ENCODE measurements at places on chromosomes 11 and 22. TPM values are rescaled to one million over a fixed set of nuclear protein-coding genes. Genes with fewer than 3 reads are reported as not detected.

CCND1 gene
- 482 TPM for total RNA-seq

GLB1L3 gene
- total RNA-seq, result 0.22 TPM

OR4C13 gene
- not detected for total RNA-seq

SLN gene
- 4.9 TPM for total RNA-seq

KRTAP5-7 gene
- total RNA-seq, result not detected

- peak; percentile 54 for DNase-seq
- no peak overlapping the region for H3K27ac ChIP-seq
- H3K36me3 ChIP-seq, result no peaks in the 10 kb centered on the region
- no peak overlapping the region for H3K4me3 ChIP-seq
Measured at GRCh38 chr11:78030429-78031325, 7.6 kb upstream of the KCTD14 start.

GRCh38 chr11:85627332-85627997, at the start of gene DLG2:
Gene DLG2 (minus strand): TSS chr11:85627344.
- H3K4me3 ChIP-seq, result peak within 1 kb of the TSS; percentile 99
- peaks cover 13% of the 10 kb centered on the region for H3K4me1 ChIP-seq
- no peaks in the 10 kb centered on the region for H3K27me3 ChIP-seq

DNA sequence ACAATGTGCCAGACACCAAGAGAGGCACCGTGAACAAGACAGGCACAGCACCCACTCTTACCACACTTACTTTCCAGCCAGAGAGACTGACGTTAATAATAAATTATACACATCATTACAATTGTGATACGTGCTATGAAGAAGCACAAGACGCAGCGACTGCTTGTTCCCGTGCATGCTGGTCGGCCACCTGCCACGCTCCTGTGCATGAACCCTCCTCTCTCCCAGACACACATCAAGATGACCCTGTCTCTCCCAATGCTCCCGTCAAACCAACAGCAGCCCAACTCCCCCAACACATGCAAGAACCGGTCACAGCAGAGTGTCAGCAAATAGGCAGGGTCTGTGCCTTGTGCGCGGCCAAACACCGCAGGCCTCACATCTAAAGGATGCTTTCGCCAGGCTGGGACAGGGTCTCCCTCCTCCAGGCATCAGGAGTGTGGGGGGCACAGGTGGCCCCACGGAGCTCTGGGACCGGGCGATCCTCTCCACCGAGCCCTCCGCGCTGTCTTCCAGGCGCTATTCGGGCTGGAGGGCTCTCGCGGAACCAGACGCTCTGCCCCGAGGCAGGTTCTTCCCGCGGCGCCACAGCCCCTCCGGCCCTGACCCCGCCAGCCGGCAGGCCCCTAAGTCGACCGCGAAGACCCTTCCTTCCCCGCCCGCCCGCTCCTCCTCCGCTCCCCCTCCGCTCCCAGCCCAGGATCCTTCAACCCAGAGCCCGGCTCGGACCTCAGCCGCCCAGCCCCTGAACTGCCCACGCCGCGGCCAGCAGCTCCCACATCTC, 533 bp downstream of the SERGEF start:
- peak overlapping the region; percentile 88 for H3K4me3 ChIP-seq
- DNase-seq, result peak; percentile 16
- no peak overlapping the region for H3K27ac ChIP-seq
- H3K36me3 ChIP-seq, result no peaks in the 10 kb centered on the region
- peaks cover 4% of the 10 kb centered on the region for H3K4me1 ChIP-seq

GRCh38 chr22:22759371-22759770, 115.0 kb downstream of the GGTLC2 start:
- no peak for DNase-seq
- no peak overlapping the region for H3K4me3 ChIP-seq
- peaks cover 2% of the 10 kb centered on the region for H3K27me3 ChIP-seq

DNA sequence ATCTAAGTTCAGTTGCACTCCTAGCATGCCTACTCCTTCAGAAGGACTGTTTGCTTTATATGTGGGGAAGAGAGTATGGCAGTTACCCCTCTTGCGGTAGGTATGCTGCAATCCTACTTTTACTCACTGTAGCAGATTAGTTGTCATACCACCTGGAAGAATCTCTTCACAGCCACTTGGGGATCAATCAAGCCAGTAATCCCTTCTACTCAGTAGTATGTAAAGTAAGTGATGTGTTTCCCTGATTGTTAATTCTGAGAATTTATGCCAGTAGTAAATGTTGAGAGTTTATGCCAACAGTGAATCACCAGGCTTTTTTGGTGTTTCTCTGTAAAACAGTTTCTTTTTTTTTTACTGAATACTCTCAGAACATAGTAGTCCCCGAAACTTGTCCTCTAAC, 34.4 kb downstream of the PRMT3 start:
- no peak overlapping the region for H3K27ac ChIP-seq
- no peaks in the 10 kb centered on the region for H3K27me3 ChIP-seq
- no peak overlapping the region for H3K4me3 ChIP-seq

DNA sequence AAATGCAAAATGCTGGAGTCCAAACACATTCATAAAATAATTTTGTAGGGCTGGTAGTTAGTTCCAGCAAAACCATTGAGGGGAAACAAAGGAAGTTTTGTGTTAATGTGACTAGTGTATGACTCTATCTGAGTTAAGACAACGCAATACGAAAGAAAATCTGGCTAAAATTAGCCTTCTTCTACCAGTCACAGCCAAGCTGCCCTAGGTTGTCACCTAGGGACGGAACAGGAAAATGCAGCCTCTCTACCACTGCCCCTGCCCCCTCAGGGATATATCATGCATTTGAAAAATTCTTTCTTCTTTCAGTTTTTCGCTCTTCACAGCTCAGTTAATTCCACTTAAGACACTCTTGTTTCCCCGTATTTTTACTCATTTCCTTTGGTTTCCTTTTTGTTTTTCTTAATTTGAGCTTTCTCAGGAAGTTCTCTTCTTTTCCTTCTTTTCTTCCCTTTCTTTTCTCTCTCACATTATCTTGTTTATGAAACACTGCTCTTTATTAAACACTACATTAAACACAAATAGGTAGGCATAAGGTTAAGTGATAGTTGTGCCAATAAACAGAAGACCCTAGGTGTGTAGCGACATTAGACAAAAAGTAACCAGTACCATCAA, 30.6 kb downstream of the KIRREL3 start:
- no peaks in the 10 kb centered on the region for H3K36me3 ChIP-seq
- no peaks in the 10 kb centered on the region for H3K27me3 ChIP-seq
- DNase-seq, result peak; percentile 55
- peaks cover 9% of the 10 kb centered on the region for H3K4me1 ChIP-seq
- H3K4me3 ChIP-seq, result no peak overlapping the region

DNA sequence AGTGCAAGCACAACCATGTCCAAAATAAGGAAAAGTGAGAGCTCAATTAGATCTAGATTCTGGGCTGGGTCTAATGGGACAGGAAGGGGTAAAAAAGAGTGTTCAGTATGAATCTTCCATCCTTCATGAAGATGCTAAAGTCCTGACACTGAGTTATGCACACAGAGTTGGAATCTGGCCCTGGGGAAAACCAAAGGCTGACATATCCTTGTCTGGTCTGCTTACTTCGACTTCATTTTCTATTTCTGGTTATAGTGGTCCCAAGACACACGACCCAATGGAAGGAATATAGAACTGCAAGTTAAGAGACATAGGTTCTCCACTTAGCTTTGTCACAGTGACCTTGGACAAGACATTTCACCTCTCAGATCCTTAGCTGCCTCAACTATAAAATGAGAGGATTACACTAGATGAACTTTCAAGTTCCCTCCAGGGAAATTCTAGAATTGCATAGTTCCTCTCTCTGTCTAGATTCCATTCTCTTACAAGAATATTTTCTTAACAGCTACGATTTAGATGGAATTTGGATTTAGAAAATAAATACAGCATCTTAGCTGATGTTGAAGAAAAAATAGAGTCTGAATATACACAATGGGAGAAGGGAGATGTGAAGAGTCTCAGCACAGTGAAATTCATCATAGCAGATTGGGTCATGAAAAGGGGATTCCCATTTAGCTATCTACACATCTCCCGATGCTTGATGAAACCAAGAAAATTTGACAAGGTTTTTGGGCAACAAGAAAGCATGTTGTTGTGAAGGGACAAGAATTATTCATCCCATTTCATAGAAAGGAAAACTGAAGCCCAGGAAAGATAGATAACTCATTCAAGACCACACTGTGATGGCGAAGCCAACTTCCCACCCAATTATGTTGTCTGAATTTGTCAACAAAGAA, 3.3 kb downstream of the BLID start:
- no peak overlapping the region for H3K4me3 ChIP-seq
- peak overlapping the region; percentile 6 for H3K27ac ChIP-seq
- DNase-seq, result no peak
- no peaks in the 10 kb centered on the region for H3K27me3 ChIP-seq
- peaks cover 79% of the 10 kb centered on the region for H3K36me3 ChIP-seq
- H3K4me1 ChIP-seq, result peaks cover 2% of the 10 kb centered on the region

- H3K27ac ChIP-seq, result peak overlapping the region; percentile 58
- DNase-seq, result peak; percentile 71
- H3K4me3 ChIP-seq, result no peak overlapping the region
- H3K36me3 ChIP-seq, result peaks cover 18% of the 10 kb centered on the region
Measured at GRCh38 chr11:58625826-58626460, 3.5 kb downstream of the CNTF start.

GRCh38 chr22:46842606-46843005, 80.2 kb downstream of the TBC1D22A start:
- DNase-seq, result no peak
- H3K27me3 ChIP-seq, result no peaks in the 10 kb centered on the region
- no peak overlapping the region for H3K27ac ChIP-seq

Data from astrocyte (in vitro differentiated cells and primary cell).